ENCODE measurements at places on chromosomes 1 and 21. TPM values are rescaled to one million over a fixed set of nuclear protein-coding genes. Genes with fewer than 3 reads are reported as not detected.

DNA sequence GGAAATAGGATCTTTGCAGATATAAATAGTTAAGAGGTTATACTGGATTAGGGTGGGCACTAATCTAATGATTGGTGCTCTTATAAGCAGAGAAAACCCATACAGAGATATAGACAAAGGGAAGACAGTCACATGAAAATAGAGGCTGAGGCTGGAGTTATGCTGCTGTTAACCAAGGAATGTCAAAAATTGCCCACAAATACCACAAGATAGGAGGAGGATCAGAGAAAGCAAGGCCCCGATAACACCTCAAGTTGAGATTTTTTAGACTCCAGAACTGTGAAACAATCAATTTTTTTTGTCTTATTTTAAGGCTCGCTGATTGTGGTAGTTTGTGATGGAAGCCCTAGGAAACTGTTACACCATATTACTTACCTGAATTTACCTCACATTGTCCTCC is 513.2 kb downstream of the COL11A1 start:
- no peak for DNase-seq
- H3K36me3 ChIP-seq = no peaks in the 10 kb centered on the region
- H3K4me3 ChIP-seq = no peak overlapping the region
- no peaks in the 10 kb centered on the region for H3K27me3 ChIP-seq
- H3K4me1 ChIP-seq = no peaks in the 10 kb centered on the region

GRCh38 chr1:22295856-22296255 is 153.0 kb upstream of the WNT4 start:
- no peak overlapping the region for H3K27ac ChIP-seq
- DNase-seq = no peak
- peaks cover 12% of the 10 kb centered on the region for H3K27me3 ChIP-seq
- no peaks in the 10 kb centered on the region for H3K36me3 ChIP-seq

DNA sequence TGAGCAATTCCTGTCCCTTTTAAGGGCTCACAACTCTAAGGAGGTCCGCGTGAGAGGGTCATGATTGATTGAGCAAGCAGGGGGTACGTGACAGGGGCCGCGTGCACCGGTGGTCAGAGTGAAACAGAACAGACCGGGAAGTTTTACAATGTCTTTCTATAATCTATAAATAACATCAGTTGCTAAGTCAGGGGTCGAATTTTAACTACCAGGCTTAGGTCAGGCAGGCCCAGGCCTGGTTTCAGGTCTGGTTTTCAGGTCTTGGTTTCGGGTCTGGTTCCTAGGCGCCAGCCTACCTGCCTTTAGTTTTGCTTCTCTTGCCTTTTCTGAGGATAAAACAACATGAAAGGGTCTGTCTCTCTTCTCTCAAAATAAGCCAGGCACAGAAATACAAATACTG is 476.0 kb upstream of the CAMK1G start:
- no peaks in the 10 kb centered on the region for H3K27me3 ChIP-seq
- no peak overlapping the region for H3K27ac ChIP-seq
- DNase-seq = no peak

GRCh38 chr1:51945591-51945990 is 44.9 kb downstream of the RAB3B start:
- no peaks in the 10 kb centered on the region for H3K27me3 ChIP-seq
- no peak overlapping the region for H3K4me3 ChIP-seq
- H3K27ac ChIP-seq = no peak overlapping the region
- DNase-seq = no peak
- H3K36me3 ChIP-seq = no peaks in the 10 kb centered on the region
- no peaks in the 10 kb centered on the region for H3K4me1 ChIP-seq

DNA sequence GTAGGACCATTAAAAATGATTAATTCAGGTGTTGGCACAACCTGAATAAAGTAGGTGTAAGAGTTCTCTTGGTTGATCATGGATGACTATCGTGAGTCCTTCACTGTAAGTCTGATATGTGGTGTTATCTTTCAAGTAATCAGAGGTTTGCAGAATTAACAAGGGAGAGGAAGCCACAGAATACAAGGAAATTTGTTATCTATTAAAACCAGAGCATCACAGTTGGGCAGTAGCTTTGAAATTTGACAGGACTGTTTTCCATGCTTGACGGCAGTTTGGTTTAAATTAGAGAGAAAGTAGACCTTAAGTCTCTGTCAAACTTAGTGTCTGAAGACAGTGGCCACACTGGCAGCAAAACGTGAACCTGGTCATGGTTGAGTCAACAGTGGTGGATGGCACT is 139.5 kb upstream of the KCNK2 start:
- H3K4me3 ChIP-seq = no peak overlapping the region
- H3K36me3 ChIP-seq = no peaks in the 10 kb centered on the region
- H3K4me1 ChIP-seq = no peaks in the 10 kb centered on the region

GRCh38 chr1:20632386-20632785 is 872 bp upstream of the PINK1 start:
- no peak for DNase-seq
- H3K36me3 ChIP-seq = no peaks in the 10 kb centered on the region
- no peaks in the 10 kb centered on the region for H3K27me3 ChIP-seq
- no peak overlapping the region for H3K27ac ChIP-seq

- no peak for DNase-seq
- no peaks in the 10 kb centered on the region for H3K36me3 ChIP-seq
- no peak overlapping the region for H3K27ac ChIP-seq
- no peaks in the 10 kb centered on the region for H3K4me1 ChIP-seq
- H3K4me3 ChIP-seq = no peak overlapping the region
- H3K27me3 ChIP-seq = no peaks in the 10 kb centered on the region
Observed at GRCh38 chr21:29786496-29787360, 153.1 kb downstream of the GRIK1 start.

DNA sequence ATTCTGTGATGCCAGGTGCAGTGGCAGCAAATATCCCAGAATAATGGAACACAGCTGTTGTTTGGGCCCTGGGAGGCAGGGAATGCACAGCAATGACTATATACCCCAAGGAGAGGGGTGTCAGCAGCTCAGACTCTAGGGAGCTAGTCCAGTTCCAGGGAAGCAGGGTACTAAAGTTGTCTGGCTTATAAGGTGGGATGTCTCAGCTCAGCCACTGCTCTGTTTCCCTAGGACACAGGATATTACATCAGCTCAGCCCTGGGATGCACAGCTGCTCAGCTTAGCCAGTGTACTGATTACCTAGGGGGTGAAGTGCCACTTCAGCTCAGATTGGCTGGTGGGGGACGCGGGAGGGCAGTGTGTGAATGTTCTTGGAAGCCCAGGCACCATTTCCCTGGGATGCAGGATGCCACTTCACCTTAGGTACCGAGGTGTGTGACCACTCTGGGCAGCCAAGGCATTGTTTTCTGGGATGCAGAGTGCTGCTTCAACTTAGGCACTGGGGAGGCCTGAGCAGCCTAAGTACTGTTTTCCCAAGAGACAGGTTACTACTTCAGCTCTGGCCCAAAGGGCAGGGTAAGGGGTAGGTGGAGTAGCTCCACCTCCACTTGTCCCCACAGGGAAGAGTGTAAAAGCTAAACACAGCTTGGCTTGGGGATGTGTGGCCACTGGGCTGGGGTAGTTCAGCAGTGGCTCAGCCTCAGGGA is 59.4 kb downstream of the DIPK1A start:
- peaks cover 12% of the 10 kb centered on the region for H3K4me1 ChIP-seq
- no peak for DNase-seq
- no peak overlapping the region for H3K27ac ChIP-seq

DNA sequence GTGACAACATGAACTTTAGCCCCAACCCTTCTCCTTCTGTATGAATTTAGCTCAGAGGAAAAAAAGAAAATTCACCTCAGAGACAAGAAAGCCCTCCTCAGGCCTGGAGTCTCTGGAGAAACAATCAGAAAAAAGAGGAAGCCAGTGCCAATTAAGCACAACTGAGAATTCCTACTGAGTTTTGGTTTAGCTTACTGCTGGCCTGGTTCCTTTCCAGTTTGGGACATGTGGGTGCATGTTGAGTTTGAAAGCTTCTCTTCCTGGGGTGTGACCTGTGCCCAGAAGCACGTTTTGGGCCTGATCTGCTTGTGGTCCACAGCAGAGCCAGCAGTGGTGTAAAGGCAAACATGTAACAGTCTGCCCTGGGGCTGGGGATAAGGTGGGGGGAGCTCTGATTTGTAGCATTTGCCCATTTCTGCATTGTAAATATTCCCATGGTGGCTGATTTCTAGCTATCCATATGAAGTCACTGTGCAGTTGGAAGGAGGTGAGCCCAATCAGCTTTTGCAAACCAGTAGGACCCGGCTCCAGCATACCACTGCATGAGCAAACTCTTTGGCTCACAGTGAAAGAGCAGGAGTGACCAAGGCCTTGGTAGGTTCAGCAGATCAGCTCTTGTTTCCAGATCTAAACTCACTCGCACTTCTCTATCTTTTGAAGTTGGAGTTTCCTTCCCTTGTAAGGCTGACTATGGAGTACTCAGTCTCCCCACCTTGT is 4.7 kb upstream of the THEM5 start:
- H3K27me3 ChIP-seq = no peaks in the 10 kb centered on the region
- no peak overlapping the region for H3K27ac ChIP-seq
- H3K4me1 ChIP-seq = no peaks in the 10 kb centered on the region
- no peak overlapping the region for H3K4me3 ChIP-seq
- no peaks in the 10 kb centered on the region for H3K36me3 ChIP-seq
- no peak for DNase-seq

DNA sequence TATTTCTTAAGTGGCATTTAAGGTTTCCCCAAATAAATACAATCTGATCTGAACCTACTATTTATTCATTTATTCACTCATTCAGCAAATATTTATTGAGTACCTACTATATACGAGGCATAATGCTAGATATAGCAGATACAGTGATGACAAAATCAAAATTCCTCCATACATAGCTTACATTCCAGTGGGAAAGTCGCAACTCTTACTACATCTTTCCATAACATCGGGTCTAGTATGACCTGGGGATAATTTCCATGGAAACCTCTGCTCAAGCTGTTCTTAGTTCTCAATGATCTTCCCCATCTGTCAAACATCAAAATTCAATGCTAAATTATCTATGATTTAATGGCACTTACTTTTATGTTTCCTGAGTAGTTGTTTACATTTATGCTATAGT is 70.8 kb upstream of the PRKACB start:
- no peak overlapping the region for H3K4me3 ChIP-seq
- no peak for DNase-seq
- H3K36me3 ChIP-seq = no peaks in the 10 kb centered on the region
- H3K4me1 ChIP-seq = no peaks in the 10 kb centered on the region
- no peaks in the 10 kb centered on the region for H3K27me3 ChIP-seq

GRCh38 chr21:15139898-15140297 is 75.1 kb upstream of the NRIP1 start:
- no peak for DNase-seq
- H3K4me1 ChIP-seq = no peaks in the 10 kb centered on the region
- peaks cover 4% of the 10 kb centered on the region for H3K27me3 ChIP-seq
- no peak overlapping the region for H3K4me3 ChIP-seq
- no peaks in the 10 kb centered on the region for H3K36me3 ChIP-seq
- no peak overlapping the region for H3K27ac ChIP-seq

DNA sequence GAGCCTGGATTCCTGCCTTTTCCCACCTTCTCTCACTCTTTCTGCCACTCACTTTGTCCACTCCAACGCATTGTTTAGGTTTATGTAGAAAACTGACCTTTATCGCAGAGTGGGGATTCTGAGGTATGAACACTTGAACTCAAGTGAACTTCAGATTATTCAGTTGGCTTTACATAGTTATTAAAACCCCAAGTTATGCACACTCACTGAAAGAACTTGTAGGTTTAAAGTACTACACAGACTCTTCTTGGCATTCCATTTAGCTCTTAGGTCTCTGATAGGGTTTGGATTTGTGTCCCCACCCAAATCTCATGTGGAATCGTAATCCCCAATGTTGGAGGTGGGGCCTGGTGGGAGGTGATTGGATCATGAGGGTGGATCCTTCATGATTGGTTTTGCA is 39.9 kb downstream of the RTCA start:
- H3K36me3 ChIP-seq = no peaks in the 10 kb centered on the region
- no peaks in the 10 kb centered on the region for H3K4me1 ChIP-seq
- H3K27me3 ChIP-seq = no peaks in the 10 kb centered on the region
- H3K4me3 ChIP-seq = no peak overlapping the region
- no peak overlapping the region for H3K27ac ChIP-seq

DNA sequence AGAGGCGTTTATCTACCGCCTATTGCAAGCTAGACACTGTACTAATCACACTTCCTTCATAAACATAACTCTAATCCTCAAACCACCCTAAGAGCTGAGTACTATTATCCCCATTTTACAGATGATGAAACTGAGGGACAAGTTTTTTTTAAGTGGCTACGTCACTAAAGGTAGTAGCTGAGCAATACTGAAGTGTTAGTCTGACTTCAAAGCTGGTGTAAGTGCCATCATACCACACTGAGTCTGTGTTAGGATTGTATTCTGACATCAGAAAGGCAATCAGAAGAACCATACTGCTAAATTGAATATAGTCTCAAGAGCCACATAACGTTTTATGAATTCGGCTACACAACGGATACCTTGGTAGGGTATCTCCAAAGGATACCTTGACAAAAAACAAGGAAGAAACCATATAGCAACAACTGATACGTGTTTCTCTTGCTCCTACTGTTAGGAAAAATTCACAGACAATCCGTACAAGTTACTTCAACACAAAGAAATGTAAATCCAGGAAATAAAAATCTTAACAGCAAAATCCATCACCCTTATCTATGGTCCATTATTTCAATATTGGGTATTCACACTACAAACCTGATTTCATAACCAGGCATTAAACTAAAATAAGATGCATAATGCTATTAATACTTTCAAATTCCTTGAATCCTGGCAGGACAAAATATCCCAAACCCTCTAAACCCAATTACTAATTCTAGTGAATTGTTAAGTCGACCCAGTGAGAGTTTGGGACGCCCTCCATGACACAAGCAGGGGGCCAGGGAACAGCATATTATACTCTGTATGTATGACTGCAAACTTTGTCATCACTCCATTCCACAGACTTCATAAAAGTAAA is 1.6 kb downstream of the TP53BP2 start:
- no peaks in the 10 kb centered on the region for H3K36me3 ChIP-seq
- peak overlapping the region; percentile 82 for H3K27ac ChIP-seq
- peak; percentile 26 for DNase-seq
- peaks cover 43% of the 10 kb centered on the region for H3K4me1 ChIP-seq

GRCh38 chr1:213333121-213333520 is 282.1 kb downstream of the RPS6KC1 start:
- no peaks in the 10 kb centered on the region for H3K27me3 ChIP-seq
- no peaks in the 10 kb centered on the region for H3K4me1 ChIP-seq
- no peak overlapping the region for H3K4me3 ChIP-seq
- H3K36me3 ChIP-seq = no peaks in the 10 kb centered on the region
- H3K27ac ChIP-seq = no peak overlapping the region
- no peak for DNase-seq

GRCh38 chr1:39835935-39836594 is 47.2 kb downstream of the TRIT1 start:
- H3K36me3 ChIP-seq = peaks cover under 1% of the 10 kb centered on the region
- H3K4me3 ChIP-seq = no peak overlapping the region
- no peak for DNase-seq
- H3K27ac ChIP-seq = no peak overlapping the region
- peaks cover 4% of the 10 kb centered on the region for H3K4me1 ChIP-seq
- no peaks in the 10 kb centered on the region for H3K27me3 ChIP-seq

Gene RGS5
- total RNA-seq = 3.0 TPM

Gene TTF2
- 89.0 TPM for total RNA-seq

Gene AMPD1
- not detected for total RNA-seq

Gene LIPI
- not detected for total RNA-seq

Gene NIBAN1
- total RNA-seq = 55.7 TPM

Gene BCL10
- total RNA-seq = 27.1 TPM

Data from CD8-positive, alpha-beta memory T cell (primary cell).